Stimulated activated CD8-positive, alpha-beta memory T cell treated with anti-CD3 and anti-CD28 coated beads, Interleukin-15, amount 100 ng/mL, for 24 hours (primary cell): ENCODE measurements at places on chromosomes 5 and 9.

GRCh38 chr5:167417662-167418061, 873.8 kb upstream of the WWC1 start:
- no peak for DNase-seq

DNA sequence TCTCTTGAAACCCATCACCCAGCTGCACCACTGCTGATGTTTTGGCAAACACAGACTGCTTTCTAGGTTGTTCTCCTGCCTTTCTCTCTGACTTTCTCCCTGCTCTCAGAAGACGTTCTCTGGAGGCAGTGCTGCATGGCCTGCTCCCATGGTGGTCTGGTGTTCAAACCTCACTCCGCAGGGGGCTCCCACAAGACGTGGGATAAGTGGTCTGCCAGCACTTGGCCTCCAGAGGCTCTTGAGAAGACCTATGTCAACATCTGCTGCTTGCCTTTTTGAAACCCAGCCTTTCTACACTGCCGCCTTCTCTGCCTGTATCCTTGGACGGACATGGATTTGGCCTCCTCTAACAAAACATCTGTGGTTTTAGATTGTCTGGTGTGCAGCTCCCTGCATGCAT, 16.6 kb downstream of the USP20 start:
- DNase-seq: no peak

- no peak for DNase-seq
These were observed 13.0 kb downstream of the CXXC5 start for GRCh38 chr5:139660923-139661814.

- DNase-seq: no peak
These were observed 1488.4 kb upstream of the WWC1 start for GRCh38 chr5:166803058-166803457.

- DNase-seq: no peak
These were observed 280.3 kb downstream of the DRD1 start for GRCh38 chr5:175163586-175164275.

DNA sequence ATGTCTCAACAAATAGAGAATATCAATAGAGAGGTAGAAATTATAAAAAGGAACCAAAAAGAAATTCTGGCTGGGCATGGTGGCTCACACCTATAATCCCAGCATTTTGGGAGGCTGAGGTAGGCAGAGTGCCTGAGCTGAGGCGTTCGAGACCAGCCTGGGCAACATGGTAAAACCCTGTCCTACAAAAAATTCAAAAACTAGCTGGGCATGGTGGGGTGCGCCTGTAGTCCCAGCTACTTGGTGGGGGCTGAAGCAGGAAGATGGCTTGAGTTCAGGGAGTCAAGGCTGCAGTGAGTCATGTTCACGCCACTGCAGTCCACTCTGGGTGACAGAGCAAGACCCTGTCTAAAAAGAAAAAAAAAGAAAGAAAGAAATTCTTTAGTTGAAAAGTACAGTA, 24.9 kb downstream of the IPPK start:
- no peak for DNase-seq

DNA sequence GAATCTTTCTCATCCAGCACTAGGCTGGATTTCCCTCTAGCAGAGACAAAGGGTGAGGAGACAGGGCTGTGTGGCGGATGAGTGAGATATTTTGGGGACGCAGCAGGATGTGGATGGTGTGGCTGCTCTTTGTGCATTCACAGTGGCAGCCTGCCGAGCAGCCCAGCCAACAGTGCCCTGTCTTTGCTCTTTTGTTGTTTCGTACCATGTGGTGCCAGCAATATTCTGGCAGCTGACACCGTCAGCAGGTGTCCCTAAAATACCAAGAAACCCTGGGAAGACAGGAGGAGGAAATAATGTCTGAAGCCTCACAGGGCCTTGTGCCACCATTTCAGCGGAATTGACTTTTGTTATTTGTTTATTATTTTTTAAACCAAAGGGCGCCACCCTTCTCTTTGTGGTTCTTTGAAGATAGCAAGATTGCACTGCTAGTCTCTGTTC, 141.4 kb downstream of the CCDC192 start:
- no peak for DNase-seq

- DNase-seq: no peak
These were observed 78.9 kb downstream of the OR2K2 start for GRCh38 chr9:111250875-111251842.

- no peak for DNase-seq
These were observed 13.6 kb upstream of the MTMR12 start for GRCh38 chr5:32326216-32326772.

- no peak for DNase-seq
These were observed 379.0 kb upstream of the MEF2C start for GRCh38 chr5:89262030-89262429.

DNA sequence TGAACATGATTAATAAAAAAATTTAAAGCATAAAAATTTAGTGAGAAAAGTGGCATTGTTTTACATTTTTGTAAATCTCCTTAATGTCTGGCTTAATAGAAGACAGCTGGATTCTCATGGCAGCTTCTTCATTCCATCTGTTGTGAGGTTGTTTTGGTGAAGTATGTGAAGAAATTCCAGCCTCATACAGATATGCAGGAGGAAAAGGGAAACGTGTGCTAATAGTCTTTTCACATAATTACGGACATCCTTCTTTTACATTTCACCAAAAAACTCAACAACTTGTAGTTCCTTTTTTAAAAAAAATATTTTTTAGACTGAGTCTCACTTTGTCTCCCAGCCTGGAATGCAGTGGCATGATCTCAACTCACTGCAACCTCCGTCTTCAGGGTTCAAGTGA, 46.9 kb downstream of the HACD4 start:
- no peak for DNase-seq

DNA sequence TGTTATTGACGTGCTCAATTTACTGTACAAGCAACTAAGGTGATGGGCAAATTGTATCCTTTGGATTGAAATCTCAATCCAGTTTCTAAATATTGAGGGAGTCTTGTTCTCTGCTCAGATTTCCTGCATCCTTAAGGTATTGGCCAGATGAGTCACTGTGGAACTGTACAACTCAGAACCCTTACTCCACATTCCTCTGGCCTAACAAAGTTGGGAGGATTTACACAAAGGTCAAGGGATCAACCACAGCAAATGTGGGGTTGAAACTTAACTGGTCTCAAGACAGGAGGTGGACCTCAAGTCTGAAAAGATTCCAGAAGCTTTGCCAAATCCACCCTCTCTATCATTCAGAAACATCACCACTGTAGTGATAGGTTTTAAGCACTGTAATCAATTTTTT, 81.5 kb upstream of the AGXT2 start:
- DNase-seq: no peak

DNA sequence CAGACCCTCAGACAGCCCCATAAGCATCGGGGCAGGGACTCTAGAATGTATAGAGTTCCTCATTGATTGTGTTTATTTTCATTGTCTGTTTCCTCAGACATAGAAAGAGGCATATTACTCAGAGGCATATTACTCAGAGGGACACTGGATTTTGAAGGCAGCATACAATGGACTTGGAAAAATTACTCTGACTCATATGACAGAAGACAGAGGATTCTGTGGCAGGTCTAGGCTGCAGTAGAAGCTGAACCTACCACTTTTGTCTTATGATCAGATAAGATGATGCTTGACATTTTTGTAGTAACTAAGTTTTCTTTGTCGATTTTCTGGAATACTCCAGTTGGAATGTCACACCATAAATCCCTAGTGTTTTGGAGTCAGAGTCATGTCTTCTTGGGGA, 105.2 kb downstream of the ST8SIA4 start:
- no peak for DNase-seq

DNA sequence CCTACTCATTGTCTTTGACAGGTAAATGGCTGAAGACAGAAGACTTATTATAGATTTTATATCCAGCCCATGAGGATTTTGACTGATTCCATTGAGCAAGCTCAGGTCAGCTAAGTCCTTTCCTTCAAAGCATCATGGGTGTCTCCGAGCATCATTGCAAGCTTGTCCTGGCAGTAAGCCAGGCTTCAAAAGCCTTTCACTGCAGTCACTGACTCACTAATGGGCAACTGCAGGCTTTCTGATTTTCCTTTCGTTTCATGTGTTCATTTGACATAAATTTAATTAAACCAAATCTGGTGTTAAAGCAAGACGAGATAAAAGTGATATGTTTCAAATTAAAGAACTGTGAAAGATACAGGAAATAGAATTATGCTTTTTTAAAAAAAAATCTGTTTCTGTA, 426.2 kb downstream of the ANXA1 start:
- no peak for DNase-seq

DNA sequence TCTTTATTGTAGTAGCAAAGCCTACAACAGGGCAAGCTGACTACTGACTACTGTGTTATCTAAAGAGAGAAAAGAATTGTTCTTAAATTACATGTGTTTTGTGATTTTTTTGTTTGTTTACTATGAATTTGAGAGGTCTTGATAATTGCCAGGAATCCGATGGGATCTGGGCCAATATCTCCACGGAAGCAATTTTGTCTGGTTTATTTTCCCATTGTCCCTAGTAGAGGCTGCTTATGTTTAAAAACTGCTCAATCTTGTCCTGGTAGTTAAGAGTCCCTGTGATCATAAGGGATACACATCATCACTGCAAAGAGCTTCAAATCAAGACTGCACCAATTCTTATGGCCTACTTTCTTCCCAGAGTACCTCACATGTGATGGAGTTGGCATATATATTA, 94.4 kb downstream of the GLDC start:
- no peak for DNase-seq

- no peak for DNase-seq
These were observed 423.3 kb downstream of the TLE1 start for GRCh38 chr9:81266086-81266485.

DNA sequence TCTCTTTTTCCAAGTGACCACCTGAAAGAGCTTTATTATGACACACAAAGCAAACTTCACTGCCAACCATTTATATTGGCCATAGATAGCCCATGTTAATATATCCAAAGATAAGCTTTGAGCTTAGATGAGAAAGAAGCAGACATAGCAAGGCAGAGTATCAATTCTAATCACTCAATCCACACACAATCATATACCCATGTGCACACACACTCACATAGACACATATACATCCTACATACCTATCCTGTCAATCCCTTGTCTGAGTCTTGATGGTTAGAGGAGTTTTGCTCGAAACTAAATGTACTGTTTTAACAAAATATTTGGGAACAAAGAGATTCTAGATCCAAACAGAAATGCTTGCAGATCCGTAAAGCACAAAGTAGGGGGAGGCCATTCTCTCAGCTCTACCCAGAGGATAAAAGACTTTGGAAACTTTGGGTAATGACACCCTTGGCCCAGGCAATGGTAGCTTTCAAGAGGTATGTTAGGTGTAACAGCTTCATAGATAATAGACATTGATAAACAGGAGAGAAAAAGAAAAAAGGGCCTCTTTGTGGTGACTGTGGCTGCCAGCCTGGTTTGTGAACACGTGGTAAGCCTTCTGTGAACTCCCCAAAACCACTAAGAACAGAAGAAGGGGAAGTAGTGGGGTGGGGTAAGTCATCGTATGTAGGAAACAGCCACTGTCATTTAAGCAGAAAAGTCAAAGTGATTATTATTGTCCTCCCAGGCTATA, 121.6 kb downstream of the TLR4 start:
- DNase-seq: no peak

GRCh38 chr5:6419340-6419852, 29.3 kb upstream of the UBE2QL1 start:
- no peak for DNase-seq

DNA sequence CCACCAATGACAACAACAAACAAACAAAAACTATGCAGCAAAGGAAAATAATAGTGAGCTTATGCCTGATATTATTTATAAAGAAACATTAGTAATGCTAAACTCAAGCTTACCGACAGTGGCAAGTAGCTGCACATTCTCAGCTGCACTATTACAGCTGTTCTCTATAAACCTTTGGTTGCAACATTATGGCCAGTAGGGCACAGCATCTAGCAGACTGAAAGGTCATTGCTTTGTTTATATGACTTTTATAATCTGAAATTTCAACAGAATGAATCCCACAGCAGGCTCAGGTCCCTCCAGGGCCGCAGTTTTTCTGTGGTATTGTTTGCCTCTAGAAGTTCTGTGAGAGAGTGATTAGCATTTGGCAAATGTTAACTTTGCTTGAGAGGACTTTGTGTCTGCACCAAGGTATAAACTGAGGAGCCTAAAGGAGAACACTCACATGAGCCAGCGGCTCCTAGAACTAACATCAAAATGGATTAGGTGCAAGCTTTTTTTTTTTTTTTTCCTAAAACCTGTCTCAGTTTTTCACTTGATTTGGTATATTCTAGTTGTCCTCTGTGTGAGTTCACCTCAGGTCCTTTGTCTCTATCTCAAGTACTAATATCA, 58.3 kb downstream of the IZUMO3 start:
- DNase-seq: no peak

- no peak for DNase-seq
These were observed 1.8 kb upstream of the SH2D3C start for GRCh38 chr9:127780126-127780885.

- DNase-seq: no peak
These were observed 318.1 kb downstream of the PIK3R1 start for GRCh38 chr5:68533571-68534084.

GRCh38 chr5:112579599-112580170, 158.0 kb upstream of the APC start:
- no peak for DNase-seq

DNA sequence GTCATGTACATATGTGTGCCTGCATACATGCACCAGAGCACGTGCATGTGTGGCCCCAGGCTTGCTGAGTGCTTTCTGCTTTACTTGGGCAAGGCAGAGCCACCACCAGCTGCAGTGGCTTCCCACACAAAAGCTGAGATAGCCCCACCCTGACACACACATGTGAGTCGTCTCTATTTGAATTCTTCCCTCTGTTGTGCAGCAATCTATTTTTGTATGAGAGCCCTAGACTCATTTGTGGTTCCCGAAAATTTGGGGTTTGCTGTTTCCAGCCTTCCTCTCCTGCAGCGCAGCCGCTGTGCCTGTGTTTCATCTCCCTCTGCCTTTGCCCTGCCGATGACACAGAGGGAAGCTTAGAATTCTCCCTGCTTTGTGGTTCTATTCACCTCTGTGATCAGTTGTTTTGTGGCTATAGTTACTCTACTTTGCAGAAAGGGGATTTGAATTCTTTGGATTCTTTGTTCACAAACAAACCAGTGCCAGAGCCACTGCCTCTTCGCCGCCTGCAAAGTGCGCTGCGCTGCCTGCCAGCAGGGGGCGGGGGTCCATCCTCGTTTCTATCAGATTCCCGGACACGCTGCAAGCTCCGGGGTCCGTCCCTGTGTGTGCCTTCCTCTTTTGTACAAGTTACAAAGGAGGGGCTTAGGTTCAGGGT, 95.8 kb upstream of the DAP start:
- DNase-seq: peak; percentile 19

GRCh38 chr9:1869843-1870242, 145.3 kb upstream of the SMARCA2 start:
- no peak for DNase-seq

GRCh38 chr5:160852049-160852448, at the start of gene ATP10B:
TSS of gene ATP10B (minus strand) at chr5:160852211. CDS start at chr5:160688074, 164,137 bp downstream.
- DNase-seq: no peak

GRCh38 chr5:132661231-132662003, 3.4 kb downstream of the IL13 start:
- no peak for DNase-seq
